ENCODE measurements at places on chromosomes 4 and X.
A peak's percentile ranks its signal among the peaks of the same experiment; 100 is the strongest.

GRCh38 chr4:101210331-101210730 is 137.0 kb downstream of the PPP3CA start:
- no peak for DNase-seq

GRCh38 chrX:64097891-64098290 is 107.6 kb downstream of the AMER1 start:
- no peak for DNase-seq

- no peak for DNase-seq
Observed at GRCh38 chr4:71807469-71807868, 23.6 kb upstream of the GC start.

DNA sequence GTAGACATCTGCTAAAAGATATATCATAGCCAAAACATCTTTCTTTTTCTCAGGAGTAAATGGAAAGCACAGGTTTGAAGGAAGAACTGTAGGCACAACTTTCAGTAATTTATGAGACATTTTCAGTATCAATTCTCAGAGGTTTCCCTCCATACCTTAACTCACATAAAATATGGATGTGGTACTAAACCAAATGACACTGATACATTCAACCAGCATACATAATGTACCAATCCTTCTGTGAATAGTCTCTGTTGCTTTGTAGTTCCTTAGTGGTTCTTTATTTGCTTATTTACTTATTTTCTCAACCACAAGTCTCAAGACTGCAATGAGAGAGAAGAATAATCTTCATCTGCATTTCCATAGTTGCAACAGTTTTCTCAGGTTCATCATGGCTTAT is 96.1 kb downstream of the ARHGAP24 start:
- DNase-seq, result no peak

GRCh38 chr4:42917296-42917695 is 24.8 kb downstream of the GRXCR1 start:
- no peak for DNase-seq

DNA sequence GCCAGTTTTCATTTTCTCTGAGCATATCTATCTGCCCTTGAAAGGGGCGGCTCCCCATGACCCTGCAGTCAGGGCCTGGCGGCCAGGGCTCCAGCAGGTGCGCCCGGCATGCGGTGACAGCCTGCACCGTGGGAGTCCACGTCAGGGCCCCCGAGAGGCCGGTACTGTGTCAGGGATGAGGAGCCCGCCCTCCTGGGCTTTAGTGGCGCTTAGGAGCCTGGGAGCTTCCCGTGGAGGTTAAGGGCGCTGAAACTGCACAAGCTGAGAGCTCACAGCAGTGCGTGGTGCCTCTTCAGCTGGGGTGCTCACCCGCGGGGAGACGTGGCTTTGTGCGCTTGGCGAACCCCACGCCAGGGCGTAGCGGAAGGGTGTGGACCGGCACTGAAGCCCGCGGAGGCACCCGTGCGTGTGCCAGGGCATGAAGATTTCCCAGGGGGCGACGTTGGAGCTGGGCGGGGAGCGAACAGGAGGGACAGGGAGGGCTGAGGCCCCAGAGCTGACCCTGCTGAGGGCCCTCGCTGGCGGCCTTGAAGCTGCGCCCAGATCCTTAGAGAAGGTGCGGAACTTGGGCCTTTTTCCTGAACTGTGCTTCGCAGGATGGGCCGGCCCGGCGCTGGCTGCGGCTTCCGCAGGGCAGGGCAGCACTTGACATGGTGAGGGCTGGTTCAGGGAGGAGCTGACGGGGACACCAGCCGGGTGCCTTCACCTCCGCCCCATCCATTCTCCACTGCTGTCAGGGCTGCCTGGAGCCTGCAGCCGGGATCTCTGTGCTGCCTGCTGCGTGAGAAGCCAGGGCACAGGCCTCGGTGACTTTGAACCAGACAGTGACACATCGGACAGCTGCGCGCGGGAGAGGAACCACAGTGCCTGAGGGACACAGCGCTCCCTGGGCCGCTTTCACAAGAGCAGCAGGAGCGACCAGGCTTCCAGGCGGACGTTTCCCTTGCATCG is 32.9 kb downstream of the HTT-AS start:
- no peak for DNase-seq

- DNase-seq, result no peak
Observed at GRCh38 chrX:134654398-134655012, 3.8 kb downstream of the PLAC1 start.

DNA sequence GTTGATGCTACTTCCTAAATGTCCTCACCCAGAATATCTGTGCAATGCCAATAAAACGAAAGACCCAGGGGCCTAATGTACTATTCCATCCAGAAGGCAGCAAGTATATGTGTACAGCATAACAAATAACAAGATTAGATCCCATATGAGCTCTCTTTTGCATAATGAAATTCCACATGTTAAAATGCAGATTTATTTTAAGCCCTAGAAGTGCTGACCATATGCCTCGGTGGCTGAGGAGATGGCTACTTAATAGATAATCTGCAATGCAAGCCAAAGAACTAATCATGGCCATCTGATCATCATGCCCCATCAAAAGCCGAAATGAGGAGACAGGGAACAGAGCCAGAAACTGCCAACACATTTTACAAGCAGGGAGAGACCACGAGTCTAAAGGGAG is 293.5 kb downstream of the KCNIP4 start:
- no peak for DNase-seq

GRCh38 chrX:45232139-45232538 is 31.5 kb upstream of the DIPK2B start:
- no peak for DNase-seq

DNA sequence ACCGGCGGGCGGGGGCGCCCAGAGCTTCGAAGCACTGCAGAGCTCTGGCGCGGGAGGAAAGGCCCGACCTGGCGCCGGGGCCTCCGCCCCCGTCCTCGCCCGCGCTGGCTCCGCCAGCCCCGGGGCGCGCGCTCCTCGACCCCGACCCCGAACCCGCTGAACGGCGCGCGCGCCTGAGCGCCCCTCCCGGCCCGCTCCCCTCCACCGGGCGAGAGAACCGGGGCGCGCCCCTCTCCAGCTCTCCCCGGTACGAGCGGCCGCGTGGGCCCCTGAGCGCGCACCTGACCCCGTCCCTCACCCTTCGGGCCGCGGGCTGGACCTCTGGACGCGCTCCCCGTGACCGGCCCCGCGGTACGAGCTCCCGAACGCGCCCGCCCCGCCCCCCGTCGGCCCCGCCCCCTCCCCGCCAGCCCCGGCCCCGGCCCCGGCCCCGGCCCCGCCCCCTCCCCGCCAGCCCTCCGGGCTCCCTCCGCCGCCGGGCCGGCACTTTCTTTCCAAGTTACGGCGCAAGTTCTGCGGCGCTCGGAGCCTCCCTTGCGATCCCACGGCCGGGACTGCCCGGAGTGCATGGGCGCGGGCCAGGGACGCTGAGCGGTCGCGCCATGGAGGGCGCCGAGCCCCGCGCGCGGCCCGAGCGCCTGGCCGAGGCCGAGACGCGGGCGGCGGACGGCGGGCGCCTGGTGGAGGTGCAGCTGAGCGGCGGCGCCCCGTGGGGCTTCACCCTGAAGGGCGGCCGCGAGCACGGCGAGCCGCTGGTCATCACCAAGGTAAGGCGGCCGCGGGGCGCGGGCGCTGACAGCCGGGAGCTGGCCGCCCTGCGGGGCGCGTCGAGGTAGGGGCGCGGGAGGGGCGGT is at the start of gene SHROOM2:
Gene SHROOM2, plus strand, starts transcription at position 486 of the 854 bp plus-strand sequence. Its CDS starts 117 bp downstream, at position 603.
- DNase-seq, result no peak

DNA sequence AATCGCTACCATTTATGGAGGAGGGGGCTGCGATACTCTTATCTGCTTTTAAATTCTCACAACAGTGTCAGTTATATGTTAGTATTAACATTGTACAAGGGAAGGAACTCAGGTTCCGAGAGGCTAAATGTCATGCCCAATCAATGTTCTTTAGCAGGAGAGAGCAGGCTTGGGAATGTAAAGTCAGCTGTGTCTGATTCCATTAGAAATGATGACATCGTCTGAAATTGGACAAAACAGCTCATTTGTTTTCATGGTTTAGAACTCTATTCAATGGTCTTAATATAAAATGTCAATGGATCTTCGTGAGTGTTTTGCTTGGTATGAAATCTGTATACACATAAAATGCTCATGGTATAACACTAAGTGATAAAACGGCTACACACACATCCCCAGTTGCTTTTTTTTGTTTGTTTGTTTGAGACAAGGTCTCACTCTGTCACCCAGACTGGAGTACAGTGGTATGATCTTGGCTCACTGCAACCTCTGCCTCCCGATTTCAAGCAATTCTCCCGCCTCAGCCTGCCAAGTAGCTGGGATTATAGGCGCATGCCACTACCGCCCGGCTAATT is 11.9 kb upstream of the SH3KBP1 start:
- no peak for DNase-seq

DNA sequence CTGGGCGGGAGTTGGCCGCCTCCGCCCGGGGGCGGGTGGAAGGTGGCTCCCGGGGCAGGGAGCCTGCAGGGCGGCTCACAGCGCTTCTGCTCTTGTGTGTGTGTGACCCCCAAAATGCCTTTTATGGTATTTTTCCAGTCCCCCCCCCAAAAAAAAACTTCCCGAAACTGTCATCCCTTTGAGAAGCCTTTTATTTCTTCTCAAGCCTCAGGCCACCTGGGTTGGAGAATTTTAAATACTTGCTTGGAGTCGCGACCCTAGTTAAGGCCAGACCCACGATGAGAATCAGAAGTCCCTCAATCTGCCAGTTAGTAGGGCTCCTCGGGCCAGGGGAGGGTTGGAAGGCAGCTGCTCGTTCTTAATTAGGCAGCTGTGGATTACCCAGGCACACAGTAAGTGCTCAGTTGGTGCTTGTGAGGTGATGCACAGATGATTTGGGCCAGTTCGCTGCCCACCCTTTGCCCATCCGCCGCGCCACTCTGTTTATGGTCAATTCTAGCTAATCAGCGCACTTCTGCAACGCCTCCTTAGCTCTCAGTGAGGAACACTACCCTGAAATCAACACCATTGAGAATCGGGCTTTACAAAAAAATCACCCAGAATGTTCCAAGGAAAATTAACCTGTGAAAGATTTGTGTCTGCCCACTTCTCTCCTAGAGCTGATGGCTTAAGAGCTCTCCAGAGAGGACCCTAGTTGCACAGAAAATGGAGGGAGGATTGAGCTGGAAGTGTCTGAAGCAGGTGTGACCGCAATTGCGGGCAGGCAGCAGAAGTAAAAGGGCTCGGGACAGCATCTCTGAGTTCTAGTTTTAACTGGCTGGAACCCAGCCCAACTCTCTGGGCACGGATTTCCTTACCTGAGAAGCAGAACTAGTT is 648 bp upstream of the SCD5 start:
- DNase-seq, result peak; percentile 86

- no peak for DNase-seq
Observed at GRCh38 chr4:155342142-155342541, 34.6 kb downstream of the MAP9 start.

DNA sequence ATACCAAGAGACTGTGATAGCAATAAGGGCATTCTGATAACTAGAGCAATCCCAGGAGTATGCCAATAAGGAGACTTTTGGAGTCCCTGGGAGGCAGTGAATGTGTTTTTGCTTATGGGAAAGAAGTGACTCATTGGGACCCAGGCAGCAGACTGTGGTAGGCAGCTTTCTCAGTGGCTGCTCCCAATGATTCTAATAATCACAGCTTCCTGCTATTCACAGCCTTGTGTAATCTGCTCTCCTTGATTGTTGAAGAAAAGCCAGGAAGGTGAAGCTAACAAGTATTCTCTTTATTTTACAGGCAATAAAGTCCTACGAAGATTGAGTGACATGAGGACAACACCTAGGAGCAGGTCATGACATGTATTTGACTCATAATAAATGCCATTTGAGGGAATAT is 70.3 kb upstream of the DDX60 start:
- no peak for DNase-seq

GRCh38 chr4:1658146-1658545 is 26.0 kb downstream of the FAM53A start:
- DNase-seq, result no peak

DNA sequence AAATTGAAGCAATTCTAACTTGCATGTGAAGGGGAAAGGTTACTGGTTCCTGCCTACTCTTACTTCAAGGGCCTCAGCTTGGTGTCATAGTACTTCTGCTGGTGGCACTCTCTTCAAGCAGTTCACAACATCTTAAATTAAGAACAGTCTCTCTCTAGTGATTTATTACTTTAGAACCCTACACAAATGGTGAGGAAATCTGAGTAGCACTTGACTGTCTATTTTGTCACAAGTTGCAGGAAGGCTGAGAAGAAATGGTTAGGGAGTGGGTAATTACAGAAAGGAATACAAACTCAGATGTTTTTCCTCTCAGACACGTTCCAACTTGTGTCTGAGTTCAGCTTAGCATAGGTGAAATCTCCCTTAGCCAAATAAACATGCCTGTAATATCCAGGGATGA is 242.3 kb upstream of the GRIA3 start:
- no peak for DNase-seq

All from DMS79 (cell line).